Mesenteric fat pad (tissue), 1 donor: ENCODE measurements at places on chromosomes 11 and 22. TPM values are rescaled to one million over a fixed set of nuclear protein-coding genes. Genes with fewer than 3 reads are reported as not detected.

DNA sequence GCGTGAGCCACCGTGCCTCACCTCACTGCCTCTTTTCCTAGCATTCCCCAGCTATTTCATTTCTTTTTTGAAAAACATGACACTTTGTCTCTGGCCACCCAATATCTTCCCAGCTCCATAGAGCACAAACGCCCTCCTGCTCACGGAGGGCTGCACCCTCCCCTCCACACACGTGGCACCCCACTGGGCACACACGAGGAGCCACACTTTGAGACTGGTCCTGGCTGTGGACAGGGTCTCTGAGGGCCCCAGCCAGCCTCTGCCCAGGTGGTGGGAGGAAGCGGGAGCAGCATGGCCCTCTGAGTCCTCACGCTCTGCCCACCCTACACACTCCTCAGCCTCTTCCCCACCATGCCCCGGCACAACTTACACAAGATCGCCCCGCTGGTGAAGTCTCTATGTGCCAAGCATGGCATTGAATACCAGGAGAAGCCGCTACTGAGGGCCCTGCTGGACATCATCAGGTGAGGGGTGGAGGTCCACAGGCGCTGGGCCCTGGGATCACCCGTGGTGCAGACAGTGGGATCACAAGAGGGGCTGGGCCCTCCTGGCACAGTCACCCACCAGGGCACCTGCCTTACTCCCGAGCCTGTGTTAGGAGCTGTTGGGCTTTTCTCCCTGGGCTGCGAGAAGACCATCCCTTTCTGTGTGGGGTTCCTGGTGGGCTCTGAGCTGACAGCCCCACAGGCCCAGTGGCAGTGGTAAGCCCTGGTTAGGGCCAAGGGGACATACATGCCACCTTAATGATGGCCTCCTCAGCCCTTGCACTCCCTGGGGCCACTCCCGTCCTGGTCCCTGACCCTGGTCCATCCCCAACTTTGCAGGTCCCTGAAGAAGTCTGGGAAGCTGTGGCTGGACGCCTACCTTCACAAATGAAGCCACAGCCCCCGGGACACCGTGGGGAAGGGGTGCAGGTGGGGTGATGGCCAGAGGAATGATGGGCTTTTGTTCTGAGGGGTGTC, 26.2 kb downstream of the FADS3 start:
- DNase-seq = no peak

The MPEG1 gene
- 71.5 TPM for total RNA-seq

DNA sequence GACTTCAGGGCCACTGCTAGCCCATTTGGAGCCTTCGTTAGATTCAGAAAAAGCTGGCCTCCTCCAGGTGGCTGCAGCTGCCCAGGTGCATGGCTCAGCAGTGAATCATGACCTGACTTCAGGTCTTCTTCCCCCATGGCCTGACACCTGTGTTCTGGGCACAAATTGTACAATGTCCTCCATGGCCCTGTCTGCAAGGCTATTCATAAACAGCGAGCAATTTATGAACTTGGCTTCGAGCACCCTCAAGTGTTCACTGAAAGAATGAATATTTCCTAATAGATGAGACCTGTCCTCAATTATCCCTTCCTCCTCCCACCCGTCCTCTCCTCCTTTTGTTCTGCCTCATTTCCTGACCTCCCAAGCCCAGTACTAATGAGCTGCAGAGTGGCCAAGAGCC, 12.2 kb upstream of the VPS37C start:
- no peak for DNase-seq

DNA sequence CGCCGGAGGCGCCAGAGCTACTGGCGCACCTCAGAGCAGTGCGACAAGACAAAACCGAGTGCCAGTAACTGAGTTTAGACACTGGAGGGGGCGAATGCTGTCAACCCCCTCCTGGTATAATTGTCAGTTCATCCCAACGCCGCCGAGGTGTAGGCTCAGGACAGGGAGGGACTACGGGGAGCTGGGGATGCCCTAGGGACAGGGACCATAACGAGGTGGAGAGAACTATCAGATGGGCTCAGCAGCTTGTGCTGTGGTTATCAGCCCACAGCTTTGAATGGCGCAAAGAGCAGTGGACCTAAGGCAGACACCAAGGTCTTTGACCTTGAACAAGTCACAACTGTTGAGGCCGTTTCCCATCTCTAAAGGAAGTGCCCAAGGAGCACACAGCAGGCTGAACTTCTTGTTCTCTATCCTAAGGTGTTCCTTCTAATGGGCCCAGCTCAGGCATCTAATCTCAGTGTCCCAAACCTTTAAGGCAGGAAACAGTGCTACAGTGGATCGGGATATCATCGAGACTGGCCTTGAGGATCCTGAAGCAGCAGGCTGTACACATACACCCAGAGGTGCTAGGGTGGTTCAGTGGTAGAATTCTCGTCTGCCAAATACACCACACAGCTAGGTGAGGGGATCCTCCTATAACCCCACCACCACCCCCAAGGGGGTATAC, 958 bp upstream of the TUT1 start:
- DNase-seq = no peak

DNA sequence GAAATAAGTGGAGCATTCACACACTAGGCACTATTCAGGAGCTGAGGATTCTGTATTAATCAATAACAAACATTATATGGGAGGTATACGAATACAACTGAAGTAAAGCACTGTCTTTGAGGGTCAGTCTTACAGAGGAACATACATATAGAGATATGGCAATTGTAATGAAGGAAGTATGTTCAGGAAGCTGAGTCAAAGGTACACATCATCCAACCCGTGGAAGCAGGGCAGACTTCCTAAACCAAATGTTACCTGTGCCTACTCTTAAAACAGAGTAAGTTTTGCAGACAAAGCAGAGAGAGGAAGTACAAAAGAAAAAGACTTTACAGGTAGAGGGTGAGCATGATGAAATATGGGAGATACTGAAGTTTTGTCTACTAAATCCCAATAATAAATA, 481.2 kb upstream of the ARHGAP42 start:
- no peak for DNase-seq

The RIN1 gene
- 6.5 TPM for total RNA-seq

GRCh38 chr22:50268655-50269113, 1.5 kb downstream of the MAPK11 start:
- DNase-seq = no peak

The KRTAP5-2 gene
- not detected for total RNA-seq

DNA sequence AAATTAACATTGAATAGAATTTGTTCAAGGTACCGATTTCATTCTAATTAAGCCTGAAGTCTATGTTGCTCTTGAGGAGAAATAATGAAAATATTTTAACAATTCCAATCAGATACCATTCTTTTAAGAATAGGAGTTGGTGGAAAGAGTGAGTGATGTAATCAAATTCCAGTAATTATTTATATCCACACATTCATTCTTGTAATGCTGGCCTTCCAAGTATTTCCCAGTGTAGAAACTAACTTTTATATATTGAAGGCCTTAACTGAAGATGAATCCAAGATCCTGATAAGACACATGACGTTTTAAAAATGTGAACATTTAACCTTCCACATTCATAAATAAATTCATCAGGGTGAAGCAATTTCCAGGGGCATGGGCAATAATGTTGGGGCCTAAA, 36.6 kb upstream of the PAX6 start:
- DNase-seq = no peak

The ADM gene
- total RNA-seq = 663 TPM

The CARD16 gene
- 9.8 TPM for total RNA-seq

The OR56B4 gene
- total RNA-seq = not detected

The SULT4A1 gene
- total RNA-seq = 1.7 TPM

DNA sequence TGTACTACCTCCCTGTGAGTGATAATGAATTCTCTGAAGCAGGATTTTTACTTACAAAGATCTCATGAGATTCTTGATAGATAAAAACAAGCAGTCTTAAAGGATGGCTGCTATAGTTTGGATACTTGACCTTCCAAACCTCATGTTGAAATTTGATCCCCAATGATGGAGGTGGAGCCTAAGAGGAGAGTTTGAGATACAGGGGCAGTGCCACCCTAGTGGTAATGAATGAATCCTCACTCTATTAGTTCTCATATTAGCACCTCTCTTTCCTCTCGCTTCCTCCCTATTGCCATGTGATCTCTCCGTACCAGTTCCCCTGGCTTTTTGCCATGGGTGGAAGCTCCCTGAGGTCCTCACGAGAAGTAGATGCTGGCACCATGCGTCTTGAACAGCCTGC, 37.9 kb upstream of the OR8B8 start:
- DNase-seq = no peak

The HORMAD2 gene
- not detected for total RNA-seq

The HBB gene
- total RNA-seq = 346 TPM

DNA sequence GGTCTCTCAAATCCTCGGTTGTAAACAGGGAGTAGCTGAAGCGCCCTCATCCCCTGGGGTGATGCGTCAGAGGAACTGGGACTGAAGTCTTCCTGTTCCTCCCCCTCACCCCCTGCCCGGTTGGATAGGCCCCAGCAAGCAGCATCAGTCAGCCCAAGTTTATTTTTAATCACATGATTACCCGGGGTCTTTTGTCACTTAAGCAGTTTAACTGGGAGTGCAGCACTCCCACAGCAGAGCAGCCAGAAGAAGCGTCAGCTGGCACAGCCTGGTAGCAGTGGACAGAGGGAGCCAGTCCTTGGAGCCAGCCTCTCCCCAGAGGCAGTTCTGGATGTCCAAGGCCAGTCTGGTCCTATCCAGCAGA, 342.1 kb downstream of the CTTN start:
- no peak for DNase-seq

- no peak for DNase-seq
These were observed 397.0 kb downstream of the METTL15 start for GRCh38 chr11:28505232-28505631.

DNA sequence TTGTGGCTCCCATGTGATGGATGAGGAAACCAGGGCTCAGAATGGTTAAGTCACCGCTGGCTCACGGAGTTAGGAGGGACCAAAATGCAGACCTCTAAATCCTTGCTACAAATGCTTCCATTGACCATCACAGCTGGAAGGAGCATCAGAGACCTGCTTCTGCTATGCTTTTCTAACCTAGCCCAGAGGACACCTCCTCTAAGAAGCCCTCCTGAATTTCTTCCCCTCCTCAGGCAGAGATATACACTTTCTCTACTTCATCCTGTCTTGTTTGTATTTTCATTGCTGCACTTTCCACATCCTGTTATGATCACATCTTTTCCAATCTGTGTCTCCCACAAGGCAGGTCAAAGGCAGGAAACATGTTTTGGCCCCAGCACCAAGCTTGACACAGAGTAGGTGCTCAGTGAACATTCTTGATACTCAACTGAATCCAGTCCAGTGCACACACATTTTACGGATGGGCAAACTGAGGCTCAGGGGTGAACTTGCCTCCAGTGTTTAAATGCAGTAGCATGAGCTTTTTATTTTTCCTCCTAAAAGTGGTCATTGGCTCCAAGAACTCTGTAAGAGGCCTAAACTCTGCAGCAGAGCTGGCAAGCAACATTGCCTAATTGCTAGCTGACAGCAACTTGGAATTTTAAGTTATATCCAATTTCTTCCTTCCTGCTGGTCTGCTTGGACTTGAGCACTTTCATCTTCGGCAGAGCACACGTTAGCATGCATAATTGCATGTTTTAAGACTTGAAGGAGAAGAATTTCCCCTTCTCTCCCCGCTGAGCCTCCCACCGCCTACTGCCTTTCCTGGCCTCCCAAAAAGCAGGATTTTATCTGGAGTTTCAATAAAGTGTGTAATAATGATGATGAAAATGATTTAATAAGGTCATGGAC, 12.7 kb downstream of the SCUBE1 start:
- DNase-seq = no peak

DNA sequence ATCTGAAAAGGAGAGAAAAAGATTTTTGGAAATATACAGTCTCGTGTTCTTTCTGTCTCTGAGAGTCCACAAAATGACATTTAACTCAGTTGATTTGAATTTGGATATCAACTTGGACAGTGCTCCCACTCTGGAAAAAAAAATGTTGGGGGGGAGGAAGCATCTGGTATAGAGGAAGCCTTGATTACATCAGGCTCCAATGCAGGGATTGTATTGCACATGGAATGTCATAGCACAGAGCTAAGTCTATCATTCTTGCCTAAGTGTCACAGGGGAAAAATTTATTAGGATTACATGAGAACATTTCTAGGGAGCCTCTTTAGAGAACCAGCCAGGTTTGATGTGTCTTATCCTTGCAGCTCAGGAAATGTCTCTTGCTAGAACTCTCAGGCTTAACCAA, 23.0 kb downstream of the MS4A6A start:
- DNase-seq = no peak

The ANKK1 gene
- 0.13 TPM for total RNA-seq

DNA sequence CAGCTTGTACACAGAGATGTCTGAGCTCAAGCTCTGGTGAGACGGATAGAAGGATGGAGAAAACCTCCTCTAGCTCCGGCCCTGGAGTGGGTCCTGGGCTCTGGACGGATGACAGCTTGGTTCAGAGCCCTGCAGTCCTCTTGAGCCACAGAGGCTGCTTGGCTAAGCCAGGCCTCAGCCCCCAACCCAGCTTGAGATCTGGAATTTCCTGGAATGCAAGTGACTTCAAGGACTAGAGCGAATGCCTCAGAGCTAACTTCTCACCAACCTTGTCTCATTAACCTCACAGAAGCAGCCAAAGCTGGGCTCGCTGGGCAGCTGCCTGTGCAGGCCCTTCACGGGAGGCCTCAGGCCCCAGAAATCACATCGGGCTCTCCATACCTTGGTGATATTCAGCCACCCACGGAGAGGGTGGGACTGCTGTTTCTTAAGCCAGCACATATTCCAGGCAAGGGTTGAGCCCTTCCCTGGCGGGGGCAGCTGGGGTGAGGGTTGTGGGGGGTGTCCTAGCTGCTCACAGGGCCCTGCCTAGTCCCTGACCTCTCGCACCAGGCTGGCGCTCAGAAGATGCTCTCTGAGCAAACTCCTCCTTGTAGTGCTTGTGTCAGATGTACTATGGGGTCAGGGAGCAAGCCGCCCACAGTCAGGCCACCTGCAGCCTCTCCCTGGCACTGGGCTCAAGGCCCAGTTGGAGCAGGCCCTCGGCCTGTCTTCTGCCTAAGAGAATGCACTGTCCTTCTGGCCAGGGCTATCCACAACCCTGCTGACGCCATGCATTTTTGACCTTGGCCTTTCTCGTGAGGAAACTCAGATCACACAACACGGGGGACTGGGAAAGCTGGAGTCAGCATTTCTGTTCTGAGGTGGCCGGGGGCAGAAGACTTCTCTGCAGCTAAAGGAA, 73.6 kb upstream of the TTLL12 start:
- no peak for DNase-seq

The OR52H1 gene
- not detected for total RNA-seq

DNA sequence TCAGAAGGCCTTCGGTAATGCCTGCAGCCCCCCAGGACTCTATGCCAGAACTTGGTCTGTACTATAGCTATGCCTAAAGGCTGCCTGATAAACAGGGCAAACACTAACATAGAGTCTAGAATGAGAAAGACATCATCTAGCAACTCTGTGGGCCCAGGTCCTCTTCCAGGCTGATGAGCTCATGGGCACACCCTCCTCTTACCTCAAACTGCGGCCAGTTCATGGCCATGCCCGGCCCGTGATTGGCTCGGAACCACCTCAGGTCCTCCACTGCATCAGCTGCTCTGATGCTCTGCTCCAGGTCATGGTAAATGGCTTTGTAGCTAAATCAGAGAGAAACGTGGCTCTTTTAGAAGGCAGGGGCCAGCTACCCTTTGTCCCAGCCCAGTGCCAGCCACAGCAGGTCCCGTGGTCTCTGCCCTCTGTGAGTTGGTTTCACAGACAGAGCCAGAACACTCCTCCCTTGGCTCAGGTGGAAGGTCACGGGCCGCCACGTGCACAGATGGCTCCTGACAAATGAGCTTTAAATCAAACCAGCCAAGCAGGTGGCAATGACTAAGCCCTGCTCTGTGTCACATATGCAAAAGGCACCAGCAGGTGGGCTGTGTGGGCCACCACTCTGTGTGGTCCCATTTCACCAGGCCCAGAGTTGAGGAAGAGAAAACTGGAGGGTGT, 25.0 kb upstream of the ARFGAP3 start:
- no peak for DNase-seq

GRCh38 chr11:92399705-92400104, 175.1 kb downstream of the FAT3 start:
- no peak for DNase-seq
